Caki2 (cell line): ENCODE measurements at places on chromosomes 6 and 20. TPM values are rescaled to one million over a fixed set of nuclear protein-coding genes. Genes with fewer than 3 reads are reported as not detected.

The RRAGD gene
- total RNA-seq, result 6.5 and 8.3 TPM in 2 replicates

The MRAP2 gene
- 0.09 and 0.10 TPM in 2 replicates for total RNA-seq

The GNMT gene
- total RNA-seq, result 1.5 TPM in 1 of 2 replicates, not detected in the other

The RGS17 gene
- 9.3 and 14.4 TPM in 2 replicates for total RNA-seq

The HTR1E gene
- total RNA-seq, result not detected in 2 replicates

The TCF21 gene
- total RNA-seq, result not detected in 2 replicates

The FAM162B gene
- not detected in 2 replicates for total RNA-seq

The DEFB121 gene
- not detected in 2 replicates for total RNA-seq

The IP6K3 gene
- total RNA-seq, result 0.07 and 0.12 TPM in 2 replicates

The GJA1 gene
- total RNA-seq, result 26.6 and 32.5 TPM in 2 replicates

The ANKEF1 gene
- total RNA-seq, result 3.7 and 7.1 TPM in 2 replicates

The ZNF343 gene
- 4.7 and 22.7 TPM in 2 replicates for total RNA-seq

The PRRT1 gene
- total RNA-seq, result not detected in 2 replicates

The STMND1 gene
- total RNA-seq, result not detected in 2 replicates

The FHL5 gene
- total RNA-seq, result not detected in 2 replicates

The MICA gene
- total RNA-seq, result 28.9 and 34.3 TPM in 2 replicates

The SLC17A1 gene
- total RNA-seq, result 0.24 and 0.64 TPM in 2 replicates

The VSTM2L gene
- total RNA-seq, result not detected in 2 replicates

The IRF4 gene
- total RNA-seq, result not detected in 2 replicates

The CD24 gene
- total RNA-seq, result 922 and 985 TPM in 2 replicates

The FAM50B gene
- total RNA-seq, result 34.0 and 42.6 TPM in 2 replicates

The ATP9A gene
- total RNA-seq, result 31.1 and 37.1 TPM in 2 replicates

The SCRT2 gene
- not detected in 2 replicates for total RNA-seq

The FAM83B gene
- total RNA-seq, result not detected in 2 replicates

The SULF2 gene
- 4.3 and 6.0 TPM in 2 replicates for total RNA-seq

The HMGCLL1 gene
- not detected in 2 replicates for total RNA-seq

The TRMT11 gene
- total RNA-seq, result 8.1 and 10.9 TPM in 2 replicates

The CSNK2B gene
- total RNA-seq, result 66.9 and 104 TPM in 2 replicates

The SYCP2L gene
- 0.37 TPM in 1 of 2 replicates, not detected in the other for total RNA-seq

The XKR7 gene
- 8.1 and 9.7 TPM in 2 replicates for total RNA-seq

The VNN1 gene
- not detected in 2 replicates for total RNA-seq

The ECT2L gene
- not detected in 2 replicates for total RNA-seq

The VGLL2 gene
- not detected in 2 replicates for total RNA-seq

The SPEF1 gene
- total RNA-seq, result 0.54 and 3.5 TPM in 2 replicates

The PLEKHG1 gene
- 0.23 and 1.7 TPM in 2 replicates for total RNA-seq

The ADGRF1 gene
- total RNA-seq, result 52.7 and 53.6 TPM in 2 replicates

The TUBB2A gene
- 69.0 and 77.3 TPM in 2 replicates for total RNA-seq

The TRDN gene
- not detected in 2 replicates for total RNA-seq

The NT5E gene
- total RNA-seq, result 46.2 and 47.0 TPM in 2 replicates

The SLC26A8 gene
- not detected in 2 replicates for total RNA-seq

The ABHD16B gene
- total RNA-seq, result not detected in 2 replicates

The RNF217 gene
- 5.7 and 12.8 TPM in 2 replicates for total RNA-seq

The METTL24 gene
- not detected in 2 replicates for total RNA-seq

The TEAD3 gene
- total RNA-seq, result 2.3 and 5.6 TPM in 2 replicates

The EPPIN gene
- not detected in 2 replicates for total RNA-seq

The RSPH4A gene
- not detected in 2 replicates for total RNA-seq

The POM121L2 gene
- total RNA-seq, result not detected in 2 replicates
